Suprapubic skin (tissue), 4 donors: ENCODE measurements at places on chromosomes 2 and 18.

- H3K4me3 ChIP-seq = no peak overlapping the region
Measured at GRCh38 chr2:77552956-77553355, 30.8 kb upstream of the LRRTM4 start.

- H3K36me3 ChIP-seq = peaks cover 96% of the 10 kb centered on the region
- H3K27me3 ChIP-seq = no peaks in the 10 kb centered on the region
- no peak overlapping the region for H3K27ac ChIP-seq
Measured at GRCh38 chr2:105344704-105345345, 7.5 kb downstream of the C2orf49 start.

DNA sequence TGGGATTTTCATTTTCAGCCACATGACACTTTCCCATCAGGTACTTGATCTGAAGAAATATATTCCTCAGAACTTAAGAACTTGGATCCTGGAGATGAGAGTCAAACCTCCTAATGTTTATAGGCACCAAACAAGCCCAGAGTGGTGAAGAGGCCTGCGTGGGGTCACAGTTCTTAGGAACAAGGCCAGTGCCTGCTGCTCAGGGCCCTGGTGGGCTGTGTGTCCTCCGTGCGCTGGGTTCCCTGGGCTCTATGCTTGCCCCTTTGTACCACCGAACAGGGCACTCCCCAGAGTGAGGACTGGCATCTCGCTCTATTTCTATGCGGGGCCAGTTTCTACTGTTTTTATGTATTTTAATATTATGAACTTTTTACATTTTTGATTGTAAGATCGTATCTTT is 76.0 kb upstream of the RBM44 start:
- H3K4me1 ChIP-seq = peaks cover 55% of the 10 kb centered on the region
- no peak for DNase-seq
- no peaks in the 10 kb centered on the region for H3K27me3 ChIP-seq
- H3K4me3 ChIP-seq = no peak overlapping the region

- no peaks in the 10 kb centered on the region for H3K27me3 ChIP-seq
- no peaks in the 10 kb centered on the region for H3K4me1 ChIP-seq
- no peak overlapping the region for H3K27ac ChIP-seq
Measured at GRCh38 chr18:52237551-52237950, 102.4 kb upstream of the DCC start.

GRCh38 chr2:118496467-118496866 is 351.0 kb downstream of the EN1 start:
- no peak for DNase-seq
- no peaks in the 10 kb centered on the region for H3K36me3 ChIP-seq
- H3K27me3 ChIP-seq = no peaks in the 10 kb centered on the region
- no peak overlapping the region for H3K4me3 ChIP-seq
- peaks cover 8% of the 10 kb centered on the region for H3K4me1 ChIP-seq
- H3K27ac ChIP-seq = no peak overlapping the region

DNA sequence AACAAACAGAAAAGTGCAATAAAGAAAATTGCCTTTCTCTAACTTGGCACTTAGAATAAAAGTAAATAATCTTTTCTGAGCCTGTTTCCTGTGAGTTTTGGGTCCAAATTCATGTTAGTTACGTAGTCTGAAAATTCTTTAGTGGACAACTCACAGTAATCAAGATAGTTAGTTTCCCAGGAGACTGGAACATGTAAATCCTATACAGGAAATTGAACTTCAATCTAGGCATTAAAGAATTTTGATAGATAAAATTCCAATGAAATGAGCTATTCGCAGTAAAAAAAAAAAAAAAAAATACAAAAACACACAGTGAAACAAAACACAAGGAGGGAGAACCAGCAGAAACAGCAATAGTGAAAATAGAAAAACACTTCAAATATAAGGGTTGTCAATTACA is 83.8 kb upstream of the REG3G start:
- no peak for DNase-seq
- H3K27ac ChIP-seq = no peak overlapping the region
- H3K4me3 ChIP-seq = no peak overlapping the region
- no peaks in the 10 kb centered on the region for H3K4me1 ChIP-seq
- no peaks in the 10 kb centered on the region for H3K27me3 ChIP-seq

DNA sequence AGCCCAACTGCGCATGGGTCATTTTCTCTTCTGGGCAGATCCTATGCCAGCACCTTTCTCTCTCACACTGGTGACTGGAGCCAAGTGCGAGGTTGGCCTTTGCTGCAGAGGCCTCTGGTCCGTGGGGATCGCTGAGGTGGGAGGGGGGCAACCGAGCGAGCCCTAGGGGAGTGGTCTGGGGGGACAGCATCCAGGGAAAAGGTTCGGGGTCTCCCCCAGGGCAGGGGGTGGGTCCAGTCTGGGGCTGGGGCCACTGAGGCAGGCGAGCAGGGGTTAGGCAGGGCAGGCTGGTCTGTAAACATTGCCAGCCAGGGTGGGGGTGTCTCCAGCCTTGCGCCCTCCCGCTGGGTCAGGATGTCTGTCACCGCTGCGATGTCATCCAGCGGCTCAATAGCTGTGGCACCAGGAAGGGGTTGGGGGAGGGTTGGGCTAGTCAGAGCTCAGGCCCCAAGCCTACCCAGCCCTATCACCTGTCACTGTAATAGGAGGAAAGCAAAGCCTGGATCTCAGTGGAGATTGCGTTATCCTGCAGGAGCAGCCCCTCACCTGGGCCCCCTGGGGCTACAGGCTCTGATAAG is 4.7 kb downstream of the WDR54 start:
- no peak for DNase-seq
- H3K27ac ChIP-seq = no peak overlapping the region
- H3K27me3 ChIP-seq = no peaks in the 10 kb centered on the region
- H3K36me3 ChIP-seq = peaks cover 52% of the 10 kb centered on the region

GRCh38 chr2:11872948-11873269 is 126.5 kb downstream of the LPIN1 start:
- no peak overlapping the region for H3K27ac ChIP-seq
- no peaks in the 10 kb centered on the region for H3K27me3 ChIP-seq
- H3K4me3 ChIP-seq = no peak overlapping the region
- peaks cover 11% of the 10 kb centered on the region for H3K4me1 ChIP-seq
- no peak for DNase-seq

GRCh38 chr18:9933865-9934264 is 20.0 kb downstream of the VAPA start:
- H3K27ac ChIP-seq = no peak overlapping the region
- peaks cover 12% of the 10 kb centered on the region for H3K4me1 ChIP-seq
- DNase-seq = no peak
- H3K4me3 ChIP-seq = no peak overlapping the region

- H3K4me3 ChIP-seq = no peak overlapping the region
- no peak for DNase-seq
- H3K36me3 ChIP-seq = no peaks in the 10 kb centered on the region
- H3K27ac ChIP-seq = no peak overlapping the region
- no peaks in the 10 kb centered on the region for H3K27me3 ChIP-seq
Measured at GRCh38 chr2:12844511-12844910, 127.8 kb downstream of the TRIB2 start.

- DNase-seq = no peak
- H3K27ac ChIP-seq = no peak overlapping the region
- no peaks in the 10 kb centered on the region for H3K4me1 ChIP-seq
- H3K4me3 ChIP-seq = no peak overlapping the region
- H3K36me3 ChIP-seq = no peaks in the 10 kb centered on the region
- H3K27me3 ChIP-seq = no peaks in the 10 kb centered on the region
Measured at GRCh38 chr2:115071534-115071933, 629.1 kb downstream of the DPP10 start.

DNA sequence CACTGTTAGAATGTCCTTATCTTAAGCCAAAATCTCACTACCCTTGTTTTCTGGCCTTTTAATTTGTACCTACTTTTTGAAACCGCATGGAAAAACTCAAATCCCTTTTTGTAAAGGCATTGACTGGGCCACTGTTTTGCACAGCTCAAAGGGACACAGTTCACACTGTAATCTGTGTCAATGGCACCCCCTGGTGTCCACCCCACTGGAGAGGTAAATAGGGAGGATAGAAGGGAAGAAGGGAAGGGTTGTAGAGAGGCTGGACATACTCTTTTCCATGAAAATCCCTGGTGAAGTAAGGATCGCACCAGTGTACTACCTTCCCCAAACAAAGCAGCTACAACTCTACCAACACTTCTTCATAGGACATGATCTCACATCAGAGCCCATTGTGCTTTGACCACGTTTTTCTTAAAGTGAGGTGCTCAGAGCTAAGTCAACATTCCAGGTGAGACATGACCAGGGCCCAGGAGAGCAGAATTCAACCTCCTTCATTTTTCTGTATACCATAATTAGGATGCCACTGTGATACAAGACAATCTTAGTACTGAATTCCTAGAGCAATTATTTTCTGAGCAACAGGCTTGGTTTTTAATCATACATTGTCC is 92.4 kb upstream of the RMDN2 start:
- DNase-seq = peak; percentile 92
- H3K4me1 ChIP-seq = peaks cover 8% of the 10 kb centered on the region
- no peak overlapping the region for H3K27ac ChIP-seq
- H3K4me3 ChIP-seq = no peak overlapping the region
- H3K27me3 ChIP-seq = no peaks in the 10 kb centered on the region
